ENCODE measurements at places on chromosomes 1 and 21.

GRCh38 chr21:25494804-25495203, 112.5 kb downstream of the MRPL39 start:
- DNase-seq = no peak

DNA sequence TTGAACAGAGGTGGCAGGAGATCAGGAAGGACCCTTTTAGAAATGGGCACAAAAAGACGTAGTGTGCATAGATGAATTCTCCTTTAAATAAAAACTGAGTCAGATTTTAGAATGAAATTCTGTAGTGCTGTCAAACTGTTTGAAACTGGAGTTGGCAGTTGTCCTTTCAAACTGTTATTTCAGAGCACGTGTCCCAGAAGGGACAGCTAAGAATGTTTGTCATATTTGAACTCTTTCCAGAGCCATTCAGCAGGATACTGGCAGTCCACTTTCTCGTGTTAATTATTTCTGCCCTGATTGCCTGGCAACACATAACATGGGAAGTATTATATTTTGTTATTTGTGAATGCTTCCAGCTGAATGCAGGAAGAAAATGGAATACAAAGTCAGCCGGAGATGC, 212.3 kb upstream of the DPYD start:
- no peak for DNase-seq

- DNase-seq = no peak
These were observed 678.7 kb downstream of the MATN1 start for GRCh38 chr1:30044656-30045144.

DNA sequence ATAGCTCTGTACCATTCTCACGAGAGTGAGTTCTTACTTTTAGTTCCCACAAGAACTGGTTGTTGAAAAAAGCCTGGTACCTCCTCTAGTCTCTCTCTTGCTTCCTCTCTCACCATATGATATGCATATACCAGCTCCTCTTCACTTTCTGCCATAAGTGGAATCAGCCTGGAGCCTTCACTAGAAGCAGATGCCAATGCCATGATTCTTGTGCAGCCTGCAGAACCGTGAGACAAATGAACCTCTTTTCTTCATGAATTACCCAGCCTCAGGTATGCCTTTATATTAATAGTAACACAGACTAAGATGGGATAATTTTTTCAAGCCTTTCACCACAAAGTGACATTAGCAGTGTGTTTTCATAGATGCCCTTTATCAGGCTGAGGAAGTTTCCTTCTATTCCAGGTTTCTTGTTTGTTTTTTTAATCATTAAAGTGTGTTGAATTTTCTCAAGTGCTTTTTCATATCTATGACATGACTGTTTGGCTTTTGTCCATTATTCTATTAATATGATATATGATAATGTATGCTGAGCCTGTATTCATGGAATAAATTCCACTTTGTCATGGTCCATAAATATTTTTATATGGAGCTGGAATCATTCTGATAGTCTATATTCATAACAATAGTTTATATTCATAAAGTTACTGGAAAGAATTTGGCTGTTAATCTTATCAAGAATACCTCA, 40.7 kb upstream of the C1orf185 start:
- DNase-seq = no peak

DNA sequence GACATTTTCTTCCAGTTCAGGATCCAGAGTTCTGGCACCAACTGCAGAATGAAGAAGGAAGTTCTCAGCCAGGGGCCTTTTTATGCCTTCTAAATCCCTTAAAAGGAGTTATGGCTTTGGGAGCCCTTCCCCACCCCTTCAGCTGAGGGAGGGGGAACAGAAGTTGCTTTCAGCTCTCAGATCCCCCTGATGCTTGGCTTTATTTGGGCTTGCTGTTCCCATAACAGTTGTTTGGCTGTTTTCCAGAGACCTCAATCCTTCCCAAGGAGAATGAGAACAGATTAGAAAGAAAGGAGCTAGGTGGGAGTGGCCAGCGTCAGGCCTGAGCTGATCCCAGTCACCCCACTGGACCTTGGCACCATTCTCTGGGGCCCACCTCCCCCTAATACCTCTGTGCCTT, at the start of gene RPE65:
TSS of gene RPE65 (minus strand) at position 54 of the 400 bp plus-strand sequence. CDS start at position 5, 49 bp downstream.
- no peak for DNase-seq

GRCh38 chr1:39331647-39332046, 127.2 kb downstream of the MACF1 start:
- no peak for DNase-seq

- no peak for DNase-seq
These were observed 5.1 kb downstream of the NAV1 start for GRCh38 chr1:201543871-201544642.

- DNase-seq = no peak
These were observed 17.2 kb downstream of the TADA1 start for GRCh38 chr1:166858726-166859419.

GRCh38 chr1:183533617-183534174, 56.6 kb downstream of the NCF2 start:
- no peak for DNase-seq

DNA sequence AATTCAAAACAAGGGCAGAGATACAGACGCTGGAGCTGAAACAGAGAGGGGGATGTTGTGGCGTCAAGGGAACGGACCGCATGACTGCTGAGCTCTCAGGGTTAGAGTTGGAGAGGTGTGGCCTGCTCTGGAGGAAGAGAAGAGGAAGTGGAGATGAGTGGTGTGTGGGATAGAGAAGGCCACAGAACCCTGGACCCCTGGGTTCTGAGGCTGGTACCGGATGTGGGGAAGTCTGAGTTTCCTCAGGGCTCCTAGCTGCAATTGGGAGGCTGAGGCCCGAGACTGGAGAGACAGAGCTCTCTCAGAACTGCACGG, 1.8 kb downstream of the BCAN start:
- no peak for DNase-seq

- no peak for DNase-seq
These were observed 114.8 kb downstream of the TYW3 start for GRCh38 chr1:74847715-74848114.

DNA sequence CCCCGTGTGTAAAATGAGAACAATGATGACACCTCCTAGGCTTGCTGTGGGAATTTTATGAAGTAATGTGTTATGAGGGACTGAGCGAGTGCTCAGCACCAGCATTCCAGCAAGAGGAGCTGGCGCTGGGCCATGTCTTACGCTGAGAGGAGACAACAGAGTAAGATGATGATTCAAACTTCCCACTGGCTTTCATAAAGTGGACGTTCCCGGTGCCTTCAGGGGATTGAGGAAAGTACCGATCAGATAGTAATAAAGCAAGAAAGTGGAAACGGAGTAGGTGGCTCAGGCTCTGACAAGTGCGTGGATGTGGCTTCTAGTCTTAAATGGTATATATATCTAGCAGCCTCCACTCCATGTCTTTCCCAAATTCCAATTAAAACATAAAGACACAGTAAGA, 23.8 kb downstream of the EPHA10 start:
- no peak for DNase-seq

- DNase-seq = no peak
These were observed 909 bp upstream of the APP start for GRCh38 chr21:26171258-26172100.

- no peak for DNase-seq
These were observed 281.2 kb downstream of the AKT3 start for GRCh38 chr1:243568793-243569192.

- peak; percentile 69 for DNase-seq
These were observed 5.7 kb downstream of the GJB3 start for GRCh38 chr1:34786521-34787325.

DNA sequence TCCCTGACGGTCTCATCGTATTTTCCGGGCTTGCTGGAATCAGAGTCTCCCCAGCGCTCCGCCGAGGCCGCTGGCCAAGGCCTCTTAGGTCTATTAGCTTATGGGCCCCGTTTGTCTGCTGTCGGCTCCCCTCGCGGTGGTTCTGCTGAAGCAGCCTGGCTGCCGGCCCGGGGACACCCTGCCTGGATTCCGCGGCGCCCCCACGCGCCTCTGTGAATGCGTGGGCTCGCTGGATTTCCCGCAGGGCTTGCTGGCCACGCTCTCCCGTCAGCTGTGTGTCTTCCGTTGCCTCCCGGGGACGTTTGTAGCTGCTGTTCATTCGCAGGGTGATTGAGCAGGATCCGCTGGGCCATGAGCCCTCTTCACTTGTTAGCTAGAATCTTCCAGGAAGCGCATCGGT, 8.4 kb downstream of the LRRC3 start:
- DNase-seq = no peak

DNA sequence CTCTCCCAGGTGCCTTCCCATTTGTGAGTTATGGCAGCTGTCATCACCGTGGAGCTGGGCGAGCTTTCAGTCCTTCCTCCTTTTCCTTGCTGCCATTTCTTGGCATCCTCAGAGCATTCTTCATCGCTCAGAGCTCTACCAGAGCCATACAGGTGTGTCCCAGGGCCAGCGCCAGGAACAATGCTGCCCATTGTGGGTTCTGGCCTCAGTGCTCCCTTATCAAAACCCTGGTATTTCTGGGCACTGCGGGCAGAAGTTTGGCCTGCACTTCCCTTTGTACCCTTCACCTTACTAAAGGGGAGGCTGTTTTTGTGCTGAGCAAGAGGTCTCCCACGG, 28.5 kb downstream of the RASSF5 start:
- no peak for DNase-seq

DNA sequence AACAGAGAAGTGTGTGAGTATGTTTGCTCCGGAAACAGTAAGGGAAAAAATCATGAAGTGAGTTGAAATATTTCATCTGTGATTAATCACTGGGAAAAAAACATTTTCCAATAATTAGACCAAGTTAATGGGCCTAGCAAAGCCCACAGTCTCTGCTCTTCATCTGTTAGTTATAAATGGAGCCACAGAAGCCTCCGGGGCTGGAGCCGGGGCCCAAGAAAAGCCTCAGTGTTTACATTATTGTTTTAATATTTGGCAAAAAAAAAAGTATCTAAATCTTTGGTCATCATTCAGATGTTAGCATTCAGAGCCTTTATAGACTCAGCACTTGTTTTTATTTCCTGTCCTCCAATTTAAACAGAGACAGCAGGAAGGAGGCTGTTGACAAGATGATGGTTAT, 115.0 kb downstream of the UBE2U start:
- no peak for DNase-seq

DNA sequence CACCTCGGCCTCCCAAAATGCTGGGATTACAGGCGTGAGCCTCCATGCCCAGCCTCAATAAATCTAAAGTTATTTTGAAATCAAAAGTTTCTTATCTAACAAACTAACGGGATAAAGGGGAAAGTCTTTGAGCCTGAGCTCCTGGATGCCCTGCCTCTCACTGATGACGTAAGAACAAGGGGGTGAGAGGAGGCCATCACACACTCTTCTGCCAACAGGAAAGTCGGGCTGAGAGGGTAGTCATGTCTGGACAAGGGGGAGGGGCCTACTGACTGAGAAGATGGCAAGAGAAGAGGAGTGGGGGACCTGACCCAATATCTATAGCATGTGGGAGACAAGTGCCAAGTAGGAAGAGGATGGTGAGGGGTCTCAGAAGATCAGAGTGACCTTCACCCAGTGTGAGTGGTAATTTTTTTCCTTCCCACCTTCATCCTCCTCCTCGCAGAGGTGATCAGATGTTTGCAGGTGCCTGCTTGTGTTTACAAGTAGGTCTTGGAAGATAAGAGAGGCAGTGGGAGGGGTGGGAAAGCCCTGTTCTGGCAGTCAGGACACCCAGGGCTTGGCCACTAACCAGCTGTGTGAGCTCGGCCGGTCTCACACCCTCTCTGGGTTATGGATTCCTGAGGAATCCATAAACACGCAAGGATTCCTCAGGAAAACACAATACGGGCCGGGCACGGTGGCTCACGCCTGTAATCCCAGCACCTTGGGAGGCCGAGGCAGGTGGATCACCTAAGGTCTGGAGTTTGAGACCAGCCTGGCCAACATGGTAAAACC, 9.6 kb downstream of the UQCRHL start:
- no peak for DNase-seq

GRCh38 chr1:50750021-50750619, 209.9 kb downstream of the FAF1 start:
- DNase-seq = no peak

DNA sequence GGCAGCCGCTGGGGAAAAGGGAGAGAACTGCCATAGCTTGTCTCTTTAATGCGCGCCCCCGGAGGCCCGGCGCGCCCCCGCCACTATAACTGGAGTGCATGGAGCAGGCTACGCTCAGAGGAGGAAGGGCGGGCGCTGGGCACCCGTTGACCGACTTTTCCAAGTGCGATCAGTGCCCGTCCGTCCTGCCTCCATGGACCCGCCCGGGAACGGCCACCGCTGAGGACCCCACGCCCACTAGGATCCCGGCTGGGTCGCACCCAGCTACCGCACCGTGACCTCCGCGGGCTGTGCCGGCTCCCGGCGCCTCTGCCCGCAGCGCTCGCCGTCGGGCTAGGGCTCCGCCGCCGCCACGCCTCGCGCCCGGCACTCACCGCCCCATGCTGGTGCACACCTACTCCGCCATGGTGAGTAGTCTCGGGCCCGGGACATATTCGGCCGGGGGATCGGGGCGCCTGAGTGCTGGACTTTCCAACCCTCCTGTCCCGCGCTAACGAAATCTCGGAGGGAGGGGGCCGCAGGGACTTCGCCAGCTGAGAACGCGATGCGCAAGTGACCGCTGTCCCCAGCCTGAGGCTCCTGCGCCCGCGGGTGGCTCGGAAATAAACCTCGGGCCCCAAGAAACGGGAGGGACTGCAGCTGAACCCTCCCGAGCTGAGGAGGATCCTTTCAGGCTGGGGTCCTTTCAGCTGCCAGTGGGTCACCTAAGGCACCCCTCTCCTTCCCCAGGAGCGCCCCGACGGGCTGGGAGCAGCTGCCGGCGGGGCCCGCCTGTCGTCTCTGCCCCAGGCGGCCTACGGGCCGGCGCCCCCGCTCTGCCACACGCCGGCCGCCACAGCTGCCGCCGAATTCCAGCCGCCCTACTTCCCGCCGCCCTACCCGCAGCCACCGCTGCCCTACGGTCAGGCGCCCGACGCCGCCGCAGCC, at the start of gene TFAP2E:
TSS of gene TFAP2E (plus strand) at position 117 of the 927 bp plus-strand sequence. CDS start at position 381, 264 bp downstream.
- peak; percentile 53 for DNase-seq

GRCh38 chr1:43879996-43880395, 53.6 kb upstream of the ARTN start:
- DNase-seq = no peak

GRCh38 chr1:86140281-86140880, 16.2 kb downstream of the COL24A1 start:
- no peak for DNase-seq

- DNase-seq = no peak
These were observed 29.3 kb upstream of the PCP4 start for GRCh38 chr21:39837861-39838359.

GRCh38 chr1:54371038-54371941, 34.9 kb downstream of the SSBP3 start:
- DNase-seq = no peak
